WTC11 (cell line): ENCODE measurements at places on chromosomes 5 and 9. TPM values are rescaled to one million over a fixed set of nuclear protein-coding genes. Genes with fewer than 3 reads are reported as not detected.

DNA sequence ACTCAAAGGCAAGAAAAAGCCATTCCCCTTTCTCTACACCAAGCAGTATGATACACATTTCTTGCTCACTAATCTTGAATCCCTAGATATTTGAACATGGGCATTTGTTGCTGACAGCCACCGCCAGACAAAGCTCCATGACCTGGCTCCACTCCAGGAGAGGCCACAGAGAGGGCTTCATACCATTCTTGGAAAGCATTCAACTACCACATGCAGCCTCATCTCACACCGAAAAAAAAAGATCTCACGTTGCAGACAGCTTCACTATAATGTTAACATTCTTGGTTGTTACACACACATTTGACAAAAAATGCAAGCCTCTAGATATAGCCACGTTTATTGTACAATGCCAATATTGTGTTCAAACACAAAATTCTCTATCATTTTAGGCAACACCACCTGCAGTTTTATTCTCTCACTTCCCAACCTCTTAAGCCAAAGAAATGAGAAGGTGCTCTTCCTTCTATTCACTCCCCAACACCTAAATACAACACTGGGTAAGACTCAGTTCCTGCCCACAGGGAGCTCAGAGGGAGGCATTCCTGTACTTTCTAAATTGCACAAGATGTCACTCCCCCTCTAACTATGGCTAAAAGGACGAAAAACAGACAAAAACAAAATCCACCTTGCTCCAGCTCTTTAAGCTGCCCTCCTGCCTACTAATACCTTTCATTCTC, 222.4 kb downstream of the TSSK1B start:
- DNase-seq = no peak

DNA sequence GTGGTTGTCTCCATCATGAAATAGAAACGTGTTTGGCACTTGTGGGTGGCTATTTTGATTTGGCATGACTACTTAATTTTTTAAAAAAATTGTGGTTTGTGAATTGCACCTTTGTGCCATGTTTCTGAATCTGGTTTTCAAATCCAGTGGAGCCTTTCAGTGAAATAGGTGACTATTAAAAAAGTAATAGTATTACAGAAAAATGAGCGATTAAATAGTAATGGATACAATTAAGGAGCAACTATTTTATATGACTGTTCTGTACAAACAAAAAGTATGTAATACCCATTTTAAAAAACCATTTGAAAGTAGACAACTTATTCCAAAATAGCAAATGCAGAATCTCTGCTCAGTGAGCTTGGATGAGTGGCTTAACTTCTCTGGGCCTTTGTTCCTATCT, 3.0 kb downstream of the SOWAHA start:
- no peak for DNase-seq

DNA sequence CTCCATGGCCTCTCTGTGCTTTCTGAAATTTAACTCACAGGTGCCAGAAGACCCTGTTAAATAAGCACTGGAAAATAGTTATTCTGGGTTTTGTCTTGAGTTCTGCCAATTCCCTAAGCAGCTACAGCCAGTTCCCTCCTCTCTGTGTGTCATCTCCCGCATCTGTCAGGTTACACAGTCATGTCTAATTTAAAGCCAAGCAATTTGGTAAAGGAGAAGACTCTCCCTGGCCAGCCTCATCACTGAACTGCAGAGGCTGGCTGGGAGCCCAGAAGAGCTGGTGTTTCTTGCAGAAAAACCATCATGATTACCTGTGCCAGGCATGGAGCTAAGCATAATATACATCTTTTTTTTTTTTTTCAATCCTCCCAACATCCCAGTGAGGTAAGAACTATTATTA, 141.3 kb upstream of the ZNF366 start:
- no peak for DNase-seq

DNA sequence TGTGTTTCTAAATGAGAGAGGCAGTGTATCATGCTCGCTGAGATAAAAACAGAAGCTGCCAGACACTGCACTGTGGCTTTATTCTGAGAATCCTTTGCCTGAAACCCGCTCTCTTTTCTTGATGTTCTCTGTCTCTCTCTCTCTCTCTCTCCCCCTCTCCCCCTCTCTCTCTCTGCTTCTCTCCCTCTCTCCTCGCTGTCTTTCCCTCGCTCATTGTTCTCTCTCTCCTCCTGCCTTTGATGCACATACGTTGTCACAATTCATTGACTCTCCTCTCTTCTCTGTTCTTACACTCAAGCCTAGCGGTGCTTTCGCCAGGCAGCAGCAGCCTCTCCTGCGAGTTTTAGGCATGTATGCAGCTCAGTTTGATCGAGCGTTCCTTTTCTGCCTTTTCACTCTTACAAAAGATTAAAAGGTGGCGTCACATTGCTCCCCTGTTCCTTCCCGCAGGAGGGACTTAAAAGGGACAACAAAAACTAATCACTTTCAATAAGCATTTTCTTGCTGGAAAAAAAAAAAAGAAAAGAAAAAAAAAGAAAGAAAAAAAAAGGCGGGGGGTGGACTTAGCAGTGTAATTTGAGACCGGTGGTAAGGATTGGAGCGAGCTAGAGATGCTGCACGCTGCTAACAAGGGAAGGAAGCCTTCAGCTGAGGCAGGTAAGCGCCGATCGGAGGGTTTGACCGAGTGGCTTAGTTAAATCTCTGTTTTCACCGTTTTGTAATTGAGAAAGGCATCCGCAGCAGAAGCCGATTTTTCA, 717.9 kb upstream of the WWC1 start:
- peak; percentile 67 for DNase-seq

DNA sequence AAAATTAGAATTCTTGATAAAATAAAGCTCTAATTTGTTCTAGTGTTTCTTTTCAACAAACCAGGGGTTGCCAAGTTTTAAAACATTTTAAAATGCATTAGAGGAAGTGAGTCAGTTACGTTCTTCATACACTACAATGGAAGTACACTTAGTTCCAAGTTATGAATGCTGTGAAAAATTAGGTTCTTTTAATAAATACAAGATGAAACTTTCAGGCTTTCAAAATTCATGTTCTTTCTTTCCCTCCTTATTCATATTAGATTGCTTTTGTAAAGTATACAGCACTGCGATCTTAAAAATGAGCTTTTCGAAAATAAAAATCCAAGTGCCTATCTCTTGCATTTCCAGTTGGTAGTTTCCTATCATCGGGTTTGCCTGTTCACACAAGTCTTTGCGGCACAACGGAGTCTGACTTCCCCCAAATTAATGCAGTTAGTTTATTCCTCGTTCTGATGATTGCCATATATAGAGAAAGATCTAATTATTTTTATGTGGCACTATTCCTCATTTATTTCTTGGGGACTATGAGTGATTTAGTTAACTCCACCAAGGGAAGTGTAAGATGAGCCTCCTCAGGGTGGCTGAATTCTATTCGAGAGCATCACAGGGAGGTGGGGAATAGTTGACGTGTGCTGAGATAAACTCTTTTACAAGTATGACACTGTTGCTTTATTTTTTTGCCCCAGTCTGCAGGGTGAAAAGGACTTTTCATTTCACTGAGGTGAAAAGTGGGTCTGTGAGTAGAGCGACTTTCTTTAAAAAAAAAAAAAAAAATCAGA, 238.2 kb downstream of the CD180 start:
- no peak for DNase-seq

DNA sequence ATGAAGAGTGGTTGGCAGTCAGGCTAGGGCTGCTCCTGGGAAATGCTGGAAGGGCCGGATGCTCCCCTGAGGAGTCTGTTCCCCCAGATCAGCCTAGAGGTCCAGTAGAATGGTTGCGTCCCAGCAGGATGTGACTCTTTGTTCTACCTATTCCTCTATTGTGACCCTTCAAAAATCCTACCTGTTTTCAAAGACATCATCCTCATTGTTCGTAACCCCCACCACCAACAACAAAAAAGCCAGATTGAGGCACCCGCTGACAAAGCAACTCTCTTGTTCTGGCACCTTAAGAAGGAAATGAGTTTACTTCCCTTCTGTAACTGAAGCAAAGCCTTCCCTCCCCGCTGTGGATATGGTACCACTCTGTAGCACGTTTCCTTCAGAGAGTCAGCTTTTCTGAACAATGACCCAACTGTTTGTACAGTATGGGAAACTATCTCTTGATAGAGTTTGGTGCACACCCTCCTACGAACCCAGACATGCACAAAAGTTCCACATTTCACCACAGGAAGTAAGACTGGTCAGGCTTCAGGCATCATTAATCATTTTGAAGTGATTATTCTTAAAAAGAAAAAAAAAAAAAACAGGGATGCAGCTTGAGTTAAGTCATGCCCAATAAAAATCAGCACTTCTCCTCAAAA, 207.2 kb downstream of the ENC1 start:
- peak; percentile 16 for DNase-seq

DNA sequence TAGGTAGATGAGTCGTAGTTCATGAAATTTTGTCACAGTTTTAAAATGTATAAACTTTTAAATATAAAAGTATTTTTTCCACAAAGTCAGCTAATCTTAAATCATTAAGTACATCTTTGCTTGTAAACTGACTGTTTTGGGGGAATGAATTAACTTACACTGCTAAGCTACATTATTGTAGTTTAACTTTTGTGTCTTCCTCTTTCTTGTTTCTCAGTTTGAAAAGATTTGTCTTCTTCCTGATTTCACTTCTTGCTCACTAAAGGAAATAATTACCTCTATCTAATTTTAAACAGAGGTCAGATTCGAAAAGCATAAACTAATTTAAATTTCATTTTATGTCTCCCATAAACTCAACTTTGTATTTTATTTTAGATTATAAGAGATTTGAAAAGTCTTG, 5.7 kb downstream of the NIPSNAP3B start:
- no peak for DNase-seq

DNA sequence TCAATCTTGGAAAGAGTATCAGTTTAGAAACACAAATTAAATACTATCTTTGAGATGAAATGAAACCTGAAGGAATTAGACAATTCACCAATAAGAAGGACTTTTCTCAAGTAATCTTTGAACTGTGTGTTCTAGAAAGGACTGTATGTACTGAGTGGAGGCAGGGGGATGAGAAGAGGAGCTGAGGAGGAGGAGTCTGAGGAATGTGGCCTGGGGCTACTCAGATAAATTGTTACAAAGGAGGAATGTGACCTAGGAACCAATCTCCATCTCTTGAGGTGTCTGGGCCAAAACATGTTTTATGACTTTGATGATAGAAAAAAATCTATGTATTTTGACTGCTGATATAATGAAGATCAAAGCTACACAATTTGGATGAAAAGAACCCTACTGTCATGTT, 124.3 kb upstream of the ANKRD55 start:
- DNase-seq = no peak

- DNase-seq = no peak
These were observed 2293.3 kb upstream of the C9orf72 start for GRCh38 chr9:29866556-29866955.

DNA sequence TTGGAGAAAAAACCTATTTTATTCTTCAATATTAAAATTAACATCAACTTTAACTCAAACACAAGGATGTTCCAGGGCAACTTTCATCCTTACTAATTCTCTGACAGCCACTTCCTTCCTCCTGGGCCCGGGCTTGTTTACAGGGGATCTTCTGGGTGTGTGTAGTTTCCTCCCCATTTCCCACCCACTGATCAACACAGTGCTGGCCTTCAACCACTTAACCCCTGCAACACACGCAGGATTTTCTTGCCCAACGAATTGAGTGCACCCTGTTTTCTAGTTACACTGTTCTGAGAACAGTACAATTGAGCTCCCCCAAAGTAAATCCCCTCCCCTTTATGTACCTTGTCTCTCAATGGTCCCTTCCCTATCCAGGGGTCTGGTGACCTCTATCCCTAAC, 83.1 kb upstream of the RANBP3L start:
- no peak for DNase-seq

DNA sequence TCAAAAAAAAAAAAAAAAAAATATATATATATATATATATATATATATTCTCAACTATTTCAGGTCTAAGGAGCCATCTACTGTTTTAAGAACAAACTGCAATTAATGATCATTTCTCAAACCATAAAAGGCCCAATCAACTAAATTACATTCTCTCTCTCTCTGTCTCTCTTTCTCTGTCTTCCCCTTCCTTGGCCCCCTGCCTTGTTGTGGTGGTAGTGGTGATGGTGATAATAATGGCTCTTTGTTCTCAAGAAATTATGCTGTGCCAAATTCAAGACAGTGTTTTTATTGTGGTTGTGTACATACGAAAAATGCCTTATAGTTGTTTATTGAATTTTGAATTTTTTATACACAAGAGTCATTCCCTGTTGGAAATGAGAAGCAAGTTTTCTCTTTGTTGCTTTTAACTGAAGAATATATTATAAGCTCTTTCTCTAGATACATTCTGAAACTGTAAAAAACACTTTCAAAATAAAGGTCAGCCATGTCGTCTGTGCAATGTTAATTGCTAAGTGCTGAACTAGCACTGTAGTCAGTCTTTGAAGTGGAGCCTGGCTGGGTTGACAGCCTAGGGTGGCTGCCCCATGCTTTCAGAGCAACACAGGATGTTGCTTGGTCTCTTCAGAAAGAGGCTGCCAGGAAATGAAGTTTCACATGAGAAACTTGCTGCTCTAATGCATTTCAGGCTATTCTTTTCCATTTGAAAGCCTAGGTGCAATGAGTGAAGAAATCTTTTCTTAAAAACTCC, 96.0 kb downstream of the HINT1 start:
- DNase-seq = no peak

DNA sequence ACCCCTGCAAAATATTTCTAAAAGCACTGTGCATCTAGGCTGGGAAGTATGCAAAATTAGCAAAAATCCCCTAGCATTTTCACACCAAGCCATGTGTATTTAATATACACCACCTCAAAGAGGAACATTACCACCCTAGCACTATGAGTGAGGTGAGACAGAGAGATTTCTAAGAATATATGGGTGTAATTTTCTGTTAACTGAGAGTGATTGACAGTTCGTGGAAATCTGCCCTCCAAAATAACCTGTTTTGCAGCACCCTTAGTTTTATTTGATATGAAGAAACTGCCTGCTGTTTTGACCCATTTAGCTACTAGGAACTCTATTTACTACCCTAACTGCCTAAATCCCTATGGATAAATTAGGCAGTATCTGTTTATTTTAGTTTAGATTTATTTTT, 64.2 kb upstream of the CDKN2B start:
- DNase-seq = no peak

DNA sequence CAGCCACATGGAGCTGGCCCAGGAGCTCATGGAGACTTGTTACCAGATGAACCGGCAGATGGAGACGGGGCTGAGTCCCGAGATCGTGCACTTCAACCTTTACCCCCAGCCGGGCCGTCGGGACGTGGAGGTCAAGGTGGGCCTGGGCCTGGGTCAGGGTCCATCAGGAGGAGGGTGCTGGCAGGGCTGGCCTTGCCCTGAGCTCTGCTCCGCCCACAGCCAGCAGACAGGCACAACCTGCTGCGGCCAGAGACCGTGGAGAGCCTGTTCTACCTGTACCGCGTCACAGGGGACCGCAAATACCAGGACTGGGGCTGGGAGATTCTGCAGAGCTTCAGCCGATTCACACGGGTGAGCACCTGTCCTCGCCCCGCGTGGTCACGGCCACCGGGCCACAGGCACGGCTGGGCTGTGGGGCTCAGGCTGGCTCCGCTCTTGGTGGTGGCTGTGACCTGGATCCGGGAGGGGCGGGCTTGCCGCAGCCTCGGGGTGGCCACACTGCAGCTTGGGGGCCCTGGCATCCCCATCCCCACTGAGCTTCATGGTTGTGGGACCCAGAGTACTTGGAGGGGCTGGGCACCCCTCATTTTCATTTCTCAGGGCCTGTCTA, 7.1 kb downstream of the DPP7 start:
- DNase-seq = no peak

The GARIN3 gene
- not detected in 3 replicates for total RNA-seq

The KCTD16 gene
- total RNA-seq = 0.20 to 0.73 TPM (median 0.34 TPM) in 3 replicates
